ENCODE measurements at places on chromosomes 13 and 19.

DNA sequence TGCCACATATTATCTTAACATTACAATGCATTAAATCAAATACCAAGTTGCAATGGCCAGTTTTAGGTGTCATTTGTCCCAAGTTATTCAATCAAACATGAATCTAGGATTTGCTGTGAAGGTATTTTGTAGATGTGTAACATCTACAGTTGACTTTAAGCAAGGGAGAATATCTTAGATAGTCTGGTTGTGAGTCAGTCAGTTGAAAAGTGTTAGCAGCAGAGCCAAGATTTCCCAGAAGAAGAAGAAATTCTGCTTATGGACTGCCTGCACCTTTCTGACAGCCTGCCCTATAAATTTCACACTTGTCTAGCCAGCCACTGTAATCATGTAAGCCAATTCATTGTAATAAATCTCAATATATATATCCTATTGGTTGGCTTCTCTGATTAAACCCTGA is 41.3 kb upstream of the INTS6 start:
- DNase-seq, result no peak

- no peak for DNase-seq
Measured at GRCh38 chr19:19347401-19348110, 26.9 kb downstream of the MAU2 start.

DNA sequence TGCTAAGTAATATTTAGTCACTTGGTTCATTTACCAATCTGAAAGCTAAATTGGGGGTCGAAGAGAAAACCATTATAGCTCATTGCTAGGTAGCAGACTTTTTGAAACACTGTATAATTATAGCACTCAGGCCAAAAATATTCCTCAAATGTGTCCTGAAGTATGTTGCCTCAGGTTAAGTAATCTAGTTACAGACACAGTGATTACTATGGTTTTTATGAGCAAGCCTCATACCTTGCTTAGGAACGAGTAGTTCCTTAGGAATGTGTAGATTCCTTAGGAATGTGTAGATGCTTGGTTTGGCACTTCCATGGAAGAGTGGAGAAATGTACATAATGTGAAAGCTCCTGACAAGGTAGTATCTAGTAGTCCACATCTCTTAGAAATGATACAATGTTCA is 387.5 kb downstream of the LMO7 start:
- DNase-seq, result no peak

GRCh38 chr19:2887391-2887914 is 13.3 kb upstream of the ZNF57 start:
- DNase-seq, result peak; percentile 80

DNA sequence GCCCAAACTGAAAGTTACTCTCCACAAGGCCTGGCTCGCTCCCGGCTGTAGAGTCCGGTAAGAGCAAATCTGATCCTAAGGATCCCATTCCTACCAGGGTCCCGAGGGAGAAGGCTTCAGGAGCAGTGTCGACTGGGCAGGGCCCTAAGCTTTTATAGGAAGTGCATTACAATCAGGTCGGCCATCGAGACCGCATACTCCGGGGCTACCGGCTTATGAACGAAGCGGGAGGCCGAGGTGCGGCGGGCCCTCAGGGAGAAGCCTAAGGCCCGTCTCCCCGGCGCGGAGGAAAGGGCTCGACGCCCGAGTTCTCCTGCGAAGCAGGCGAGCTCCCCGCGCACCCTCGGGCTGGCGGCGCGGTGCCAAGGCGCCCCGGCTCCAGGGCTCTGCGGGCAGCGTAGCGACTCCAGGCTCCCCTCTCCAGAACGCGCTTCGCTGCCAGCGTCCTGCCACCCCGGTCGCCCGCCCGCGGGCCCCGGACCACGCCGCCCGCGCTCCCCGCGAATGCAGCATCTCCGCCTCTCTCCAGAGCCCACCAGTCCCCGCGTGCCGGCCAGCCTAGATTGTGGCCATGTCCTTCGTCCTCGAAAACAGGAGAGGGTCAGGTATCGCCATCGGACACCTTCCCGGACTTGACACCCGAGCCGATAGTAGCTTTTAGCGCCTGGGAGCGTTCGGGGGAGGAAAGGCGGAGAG is 1.4 kb downstream of the EFNB2 start:
- no peak for DNase-seq

- no peak for DNase-seq
Measured at GRCh38 chr13:49806126-49806536, 13.6 kb upstream of the KPNA3 start.

GRCh38 chr13:75687150-75687763 is 51.1 kb downstream of the LMO7 start:
- DNase-seq, result peak; percentile 23

- DNase-seq, result no peak
Measured at GRCh38 chr13:60392131-60392530, 4.9 kb upstream of the TDRD3 start.

DNA sequence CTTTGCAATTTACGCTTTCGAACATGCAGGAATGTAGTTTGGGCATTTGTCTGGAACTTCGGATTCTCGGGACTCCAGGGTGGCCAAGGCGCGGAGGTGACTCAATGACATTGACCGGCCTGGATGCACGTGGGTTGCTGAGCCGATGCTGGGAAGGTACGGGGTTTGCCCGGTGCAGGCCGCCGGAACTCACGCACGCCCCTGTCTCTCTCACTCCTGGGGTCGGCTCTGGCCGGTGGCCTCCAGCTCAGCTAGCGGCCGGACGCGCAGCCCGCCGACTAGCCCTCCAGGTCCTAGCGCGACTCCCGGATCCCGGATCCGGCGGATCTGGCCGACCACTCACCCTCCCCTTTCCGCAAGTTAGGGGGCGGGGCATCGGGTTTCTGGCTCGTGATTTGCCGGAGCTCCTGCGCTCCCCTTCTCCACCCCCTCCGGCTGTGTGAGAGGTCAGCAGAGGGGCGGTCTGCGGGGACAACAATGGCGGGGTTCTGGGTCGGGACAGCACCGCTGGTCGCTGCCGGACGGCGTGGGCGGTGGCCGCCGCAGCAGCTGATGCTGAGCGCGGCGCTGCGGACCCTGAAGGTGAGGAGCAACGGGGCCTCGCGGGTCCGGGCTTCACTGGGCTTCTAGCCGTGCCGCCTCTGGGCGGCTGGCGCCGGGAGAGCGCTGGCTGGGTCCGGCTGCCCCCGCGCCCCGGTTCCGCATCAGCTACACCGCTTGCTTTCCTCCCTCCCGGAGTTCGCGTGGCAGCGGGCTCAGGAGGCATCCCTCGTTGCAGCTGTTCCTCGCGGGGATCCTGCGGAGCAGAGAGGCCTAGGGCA is at the start of gene PCCA:
Gene PCCA, plus strand, starts transcription at position 450 of the 821 bp plus-strand sequence. Its CDS starts 28 bp downstream, at position 478.
- DNase-seq, result peak; percentile 58

GRCh38 chr13:89827552-89827951 is 1519.9 kb upstream of the MIR17HG start:
- no peak for DNase-seq

- no peak for DNase-seq
Measured at GRCh38 chr13:44955406-44955805, 33.9 kb downstream of the NUFIP1 start.

GRCh38 chr13:74132776-74133656 is 1.2 kb downstream of the KLF12 start:
- DNase-seq, result peak; percentile 40

DNA sequence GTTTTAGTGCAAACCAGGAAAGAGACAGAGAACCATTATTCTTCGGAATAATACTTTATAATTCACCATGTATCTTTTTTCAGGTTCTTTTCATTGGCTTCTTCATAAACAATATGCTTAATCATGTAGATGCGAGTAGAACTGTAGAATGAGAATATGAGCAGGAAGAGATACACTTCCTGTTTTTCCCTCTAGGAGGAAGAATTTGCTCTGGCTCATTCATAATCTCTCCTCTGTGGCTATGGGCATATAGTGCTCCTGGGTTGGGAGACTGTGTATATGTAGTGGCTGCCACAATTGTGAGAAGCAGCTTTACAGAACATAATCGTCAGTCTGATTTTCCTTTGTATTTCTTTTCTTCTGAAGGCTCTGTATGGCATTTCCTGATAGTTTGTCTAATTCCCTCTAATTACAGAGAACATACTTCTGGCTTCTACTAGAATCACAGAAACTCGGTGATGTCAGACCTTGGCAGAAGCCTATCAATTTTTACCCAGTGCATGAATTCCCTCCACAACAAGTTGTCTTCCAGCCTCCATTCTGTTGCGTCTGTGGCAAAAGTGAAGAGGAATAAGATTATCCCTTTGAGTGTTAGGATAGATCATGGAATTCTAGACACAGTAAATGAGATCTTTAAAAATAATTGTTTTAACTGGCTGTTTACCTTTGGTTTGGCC is 2.9 kb upstream of the DCLK1 start:
- DNase-seq, result no peak

GRCh38 chr13:29999492-30000369 is 149.3 kb upstream of the UBL3 start:
- DNase-seq, result no peak

DNA sequence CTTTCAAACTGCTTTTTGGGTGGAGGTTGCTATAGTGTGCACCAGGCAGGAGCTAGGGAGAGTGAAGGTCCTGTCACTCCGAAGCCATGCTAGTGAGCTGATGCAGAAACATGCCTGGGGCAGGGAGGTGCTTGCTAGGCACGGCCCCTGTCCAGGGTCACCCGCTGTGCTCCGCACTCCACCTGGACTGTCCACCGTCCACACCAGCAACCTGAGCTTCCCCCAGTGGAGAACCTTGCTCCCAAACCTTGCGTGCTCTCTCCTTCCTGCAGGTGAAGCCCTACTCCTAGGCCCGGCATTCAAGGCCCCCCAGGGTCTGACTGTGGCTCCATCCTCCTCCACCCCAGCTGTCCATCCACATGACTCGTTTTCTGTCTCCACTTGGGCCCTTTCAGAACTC is 12.3 kb downstream of the SLC15A1 start:
- DNase-seq, result no peak

GRCh38 chr19:11658970-11659369 is 61.7 kb downstream of the ZNF627 start:
- DNase-seq, result no peak

DNA sequence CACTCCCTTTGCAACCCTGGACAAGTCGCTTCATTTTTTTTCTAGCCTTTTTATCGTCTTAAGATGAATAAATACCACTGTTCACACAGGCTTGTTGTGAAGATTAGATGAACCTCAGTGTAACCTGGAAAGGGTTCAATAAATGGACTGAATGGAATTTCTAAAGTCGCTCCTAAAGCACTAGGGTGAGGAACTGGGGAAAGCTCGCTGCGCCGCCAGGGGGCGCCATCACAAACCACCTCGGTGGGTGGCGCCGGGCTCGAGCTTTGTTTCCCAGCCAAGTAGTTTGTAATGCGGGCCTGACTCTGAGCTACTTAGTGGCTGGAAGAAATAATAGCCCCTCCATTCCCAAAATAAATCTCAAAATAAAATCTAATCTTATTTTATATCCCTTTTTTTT is 2.2 kb upstream of the CEACAM6 start:
- peak; percentile 4 for DNase-seq

- no peak for DNase-seq
Measured at GRCh38 chr19:11269408-11269807, 7.1 kb upstream of the DOCK6 start.

- DNase-seq, result peak; percentile 5
Measured at GRCh38 chr19:13299838-13300237, 149.6 kb downstream of the IER2 start.

- no peak for DNase-seq
Measured at GRCh38 chr19:1026783-1027649, 608 bp downstream of the CNN2 start.

- DNase-seq, result no peak
Measured at GRCh38 chr13:100608906-100609305, 20.3 kb upstream of the GGACT start.

DNA sequence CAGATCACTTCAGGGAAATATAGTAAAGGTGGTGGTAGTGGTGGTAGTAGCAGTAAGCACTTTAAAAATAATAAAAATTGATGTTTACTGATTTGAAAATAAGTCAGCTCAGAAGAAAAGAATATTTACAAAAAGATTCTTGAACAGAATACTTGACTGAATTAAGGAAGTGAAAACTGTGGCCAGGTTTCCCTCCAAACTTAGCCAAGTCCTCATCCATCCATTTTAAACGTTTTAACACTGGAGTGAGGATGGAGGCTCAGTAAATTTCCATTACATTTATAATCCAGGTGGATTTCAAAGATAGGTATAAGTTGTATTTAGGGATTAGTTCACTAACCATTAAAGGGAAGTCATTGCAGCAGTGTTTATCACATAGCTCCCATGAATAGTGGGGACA is 221.5 kb downstream of the RGCC start:
- no peak for DNase-seq

GRCh38 chr19:47742634-47743033 is 2.7 kb upstream of the NOP53 start:
- DNase-seq, result no peak
